ENCODE measurements at places on chromosomes 12 and 14. TPM values are rescaled to one million over a fixed set of nuclear protein-coding genes. Genes with fewer than 3 reads are reported as not detected.

Gene RNASE12
- not detected for total RNA-seq

Gene TMBIM4
- total RNA-seq, result 37.8 TPM

Gene OR4E2
- not detected for total RNA-seq

- no peak for DNase-seq
These were observed 2.0 kb upstream of the DNAJC14 start for GRCh38 chr12:55831447-55831815.

- DNase-seq, result no peak
These were observed 204.3 kb downstream of the ASCL1 start for GRCh38 chr12:103161582-103162362.

- no peak for DNase-seq
These were observed 170.9 kb upstream of the RTL1 start for GRCh38 chr14:101074196-101075024.

GRCh38 chr12:115085594-115085993, 401.6 kb upstream of the TBX3 start:
- DNase-seq, result no peak

DNA sequence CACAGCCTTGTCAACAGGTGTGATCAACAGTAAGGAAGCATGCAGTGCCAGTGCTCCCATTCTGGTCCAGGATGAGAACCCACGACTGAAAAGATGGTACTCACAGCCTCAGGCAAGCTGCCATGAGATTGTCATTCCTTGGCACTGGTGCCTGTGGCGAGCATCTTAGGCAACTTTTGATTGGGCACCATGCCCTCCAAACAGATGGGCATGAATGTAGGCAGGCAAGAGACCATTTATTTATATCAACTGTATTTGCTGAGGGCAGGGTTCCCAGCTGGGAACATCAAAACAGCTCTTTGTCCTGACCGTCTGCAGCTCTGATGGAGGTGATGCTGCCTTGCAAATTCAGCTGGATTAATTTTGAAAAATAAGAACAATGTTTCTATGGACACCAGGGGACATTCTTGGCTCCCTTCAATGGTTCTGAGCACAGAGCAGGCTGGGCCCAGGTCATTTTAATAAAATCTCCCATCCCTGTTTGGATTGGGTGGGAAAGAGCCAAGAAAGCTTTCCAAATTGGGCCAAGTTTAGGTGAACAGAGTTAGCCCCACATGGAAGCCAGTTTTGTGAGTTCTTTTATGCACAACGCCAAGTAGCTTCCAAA, 522.5 kb downstream of the RMST start:
- DNase-seq, result no peak

DNA sequence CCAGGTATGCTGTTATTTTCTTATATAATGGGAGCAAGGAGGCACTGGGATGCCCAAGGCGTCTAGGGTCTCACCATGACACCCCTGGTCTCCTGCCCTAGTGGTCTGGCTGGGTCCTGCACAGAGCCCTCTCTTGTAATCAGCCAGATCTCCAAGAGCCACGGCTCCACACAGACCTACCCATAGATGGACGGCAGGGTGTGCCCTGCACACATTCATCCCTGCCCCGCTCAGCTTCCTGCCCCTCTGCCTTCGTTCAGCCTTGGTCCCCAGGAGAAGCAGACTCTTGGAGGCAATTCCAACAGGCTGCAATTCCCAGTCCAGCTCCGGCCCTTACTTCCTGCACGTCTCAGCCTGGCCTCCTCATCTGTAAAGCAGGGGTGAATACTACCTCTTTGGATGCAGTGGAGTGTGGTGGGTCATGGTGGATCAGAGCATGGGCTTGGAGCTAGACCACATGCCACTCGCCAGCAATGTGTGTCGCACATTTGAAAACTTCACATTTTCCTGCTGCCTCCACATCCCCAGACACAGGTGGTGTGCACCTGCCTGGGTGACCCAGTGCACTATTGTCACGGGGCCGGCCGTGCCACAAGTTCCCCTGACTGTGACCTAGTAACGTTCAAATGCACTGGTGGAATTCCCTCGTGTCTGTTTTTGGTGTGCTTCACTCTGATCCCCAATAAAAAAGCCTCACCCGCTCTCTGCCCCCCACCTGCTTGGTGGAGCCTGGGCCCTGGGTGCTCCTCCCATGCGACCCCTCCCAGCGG, 171.1 kb upstream of the PRMT8 start:
- DNase-seq, result no peak

DNA sequence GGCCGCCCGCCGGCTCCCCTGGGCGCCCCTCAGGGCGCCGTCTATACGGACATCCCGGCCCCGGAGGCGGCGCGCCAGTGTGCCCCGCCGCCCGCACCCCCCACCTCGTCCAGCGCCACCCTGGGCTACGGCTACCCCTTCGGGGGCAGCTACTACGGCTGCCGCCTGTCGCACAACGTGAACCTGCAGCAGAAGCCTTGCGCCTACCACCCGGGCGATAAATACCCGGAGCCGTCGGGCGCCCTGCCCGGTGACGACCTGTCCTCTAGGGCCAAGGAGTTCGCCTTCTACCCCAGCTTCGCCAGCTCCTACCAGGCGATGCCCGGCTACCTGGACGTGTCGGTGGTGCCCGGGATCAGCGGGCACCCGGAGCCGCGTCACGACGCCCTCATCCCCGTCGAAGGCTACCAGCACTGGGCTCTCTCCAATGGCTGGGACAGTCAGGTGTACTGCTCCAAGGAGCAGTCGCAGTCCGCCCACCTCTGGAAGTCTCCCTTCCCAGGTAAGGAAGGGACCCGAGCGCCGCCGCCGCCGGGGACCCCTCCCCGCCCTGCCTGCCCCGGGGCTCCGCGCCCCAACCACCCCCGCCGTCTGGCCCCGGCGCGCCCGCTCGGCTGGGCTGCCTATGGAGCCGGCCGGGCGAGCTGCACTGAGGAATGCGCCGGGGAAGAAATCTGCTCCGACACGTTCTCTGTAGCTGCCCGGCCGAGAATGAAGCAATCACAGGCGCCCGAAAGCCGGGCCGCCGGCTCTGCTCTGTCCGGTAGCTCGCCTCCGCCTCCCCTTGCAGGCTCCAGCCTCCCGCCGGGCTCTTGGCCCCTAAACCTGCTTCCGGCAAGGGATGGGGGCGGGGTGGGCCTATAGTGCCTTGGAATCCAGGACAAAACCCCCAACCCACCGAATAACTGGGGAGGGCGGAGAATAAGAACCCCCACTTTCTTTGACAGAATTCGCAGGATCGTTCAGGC, 794 bp downstream of the HOXC13 start:
- DNase-seq, result no peak

Gene GCN1
- total RNA-seq, result 137 TPM

DNA sequence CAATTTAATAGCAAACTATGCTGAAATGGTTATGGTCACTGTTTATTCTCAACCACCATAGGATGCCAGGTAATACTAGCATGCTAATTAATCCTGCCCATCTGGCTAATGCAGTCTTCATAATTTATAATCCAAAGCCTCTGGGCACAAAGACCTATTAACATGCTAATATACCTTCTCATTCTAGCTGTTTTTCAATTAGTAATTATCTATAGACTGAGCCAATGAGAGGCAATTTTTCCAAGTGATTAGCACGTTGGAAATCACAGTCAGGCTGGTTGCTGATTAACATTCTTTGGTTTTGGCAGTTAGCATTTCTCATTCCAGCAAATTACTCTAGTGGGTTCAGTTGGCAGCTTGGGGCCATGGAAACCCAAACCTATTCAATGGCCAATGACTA, 357.2 kb downstream of the SEC23A start:
- DNase-seq, result no peak

GRCh38 chr12:21615431-21615830, 10.8 kb upstream of the GYS2 start:
- DNase-seq, result no peak

GRCh38 chr14:105019861-105020814, 745 bp downstream of the CDCA4 start:
- no peak for DNase-seq

DNA sequence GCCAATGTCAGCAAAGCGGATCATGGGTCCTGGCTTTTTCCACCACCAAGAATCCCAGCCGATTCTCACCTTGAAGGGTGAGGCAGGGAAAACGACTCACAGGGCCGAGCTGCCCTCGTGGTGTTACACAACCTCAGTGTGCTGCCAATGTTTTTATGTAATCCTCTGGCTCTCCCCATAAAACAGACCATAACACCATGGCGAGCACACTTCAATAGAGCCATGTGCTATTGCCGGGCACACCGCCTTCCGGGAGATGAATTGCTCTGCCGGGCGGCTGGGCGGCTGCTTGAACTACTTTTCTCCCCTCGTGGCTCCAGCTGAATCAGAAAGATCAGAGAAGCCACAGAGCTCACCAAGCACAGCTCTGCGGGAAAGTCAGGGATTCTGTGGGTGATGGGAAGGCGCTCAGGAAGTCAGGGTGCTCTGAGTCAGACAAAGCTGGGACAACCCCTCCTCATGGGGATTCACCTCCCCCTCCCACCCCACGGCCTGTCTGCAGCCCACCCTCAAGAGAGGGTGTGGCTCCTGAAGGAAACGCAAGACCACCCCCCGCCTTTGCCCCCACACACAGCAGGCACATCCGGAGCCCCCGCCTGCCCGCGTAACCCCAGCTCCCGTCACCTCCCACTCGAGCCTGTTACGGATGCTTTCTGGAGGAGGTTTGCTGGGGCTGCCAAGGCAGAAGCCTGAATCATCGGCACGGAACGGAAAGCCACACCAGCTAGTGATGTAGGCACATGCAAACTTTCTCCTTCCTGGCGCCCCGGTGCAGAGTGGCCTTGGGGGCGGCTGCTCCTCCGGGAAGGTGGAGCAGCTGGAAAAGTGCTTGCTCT, 1.8 kb downstream of the GALNT9 start:
- DNase-seq, result no peak

Gene PTPRO
- 2.4 TPM for total RNA-seq

DNA sequence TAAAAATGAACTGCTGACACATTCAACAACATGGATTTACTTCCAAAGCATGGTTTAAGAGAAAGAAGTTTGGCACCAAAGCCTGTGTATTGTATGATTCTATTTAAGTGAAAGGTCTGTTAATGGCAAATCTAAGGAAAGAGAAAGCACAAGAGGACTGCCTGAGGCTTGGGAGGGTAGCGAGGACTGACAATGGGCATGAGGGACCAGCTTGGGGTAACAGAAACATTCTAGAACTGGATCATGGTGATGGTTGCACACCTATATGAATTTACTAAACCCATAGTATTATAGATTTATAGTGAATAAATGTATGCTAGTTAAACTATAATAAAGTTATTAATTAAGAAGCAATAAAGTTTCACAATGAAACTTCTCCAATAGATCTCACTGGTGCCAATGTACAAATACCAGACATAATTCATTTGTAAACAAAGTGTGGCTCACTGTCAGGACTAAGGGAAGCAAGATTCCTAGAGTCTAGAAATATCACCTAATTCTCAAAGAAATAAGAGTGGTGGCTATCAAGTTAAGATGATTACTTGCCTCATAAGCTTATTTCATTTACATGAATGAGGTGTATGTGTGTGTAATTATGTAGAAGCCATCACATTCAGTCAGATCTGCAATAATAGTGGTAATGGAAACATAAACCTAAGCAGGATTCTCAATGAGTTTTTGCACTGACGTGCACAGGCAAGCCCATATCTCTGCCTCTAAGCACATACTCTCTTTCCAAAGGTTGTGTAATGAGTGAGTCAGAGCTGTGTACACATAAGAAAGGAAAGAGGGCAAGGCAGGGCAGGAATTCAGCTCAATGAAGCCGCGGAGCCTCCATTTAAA, 353.4 kb downstream of the KCNH5 start:
- no peak for DNase-seq

DNA sequence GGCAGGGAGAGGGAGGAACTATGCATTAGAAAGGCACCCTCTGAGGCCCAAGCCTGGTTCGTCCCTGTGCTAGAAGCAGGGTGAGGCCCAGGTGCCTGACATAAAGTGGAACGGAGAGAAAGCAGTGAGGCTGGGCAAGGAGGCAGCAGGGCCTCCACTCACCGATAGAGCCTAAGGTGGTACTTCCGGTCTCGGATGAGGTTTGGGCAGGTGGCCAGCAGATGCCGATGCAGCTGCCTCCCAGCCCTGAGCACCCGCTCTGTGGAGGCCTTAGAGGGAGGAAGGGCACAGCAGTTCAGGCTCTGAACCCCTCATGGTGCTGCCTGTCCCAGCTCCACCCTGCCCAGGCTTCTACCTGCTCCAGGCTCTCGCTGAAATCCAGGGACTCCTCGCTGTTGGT, 7.1 kb downstream of the RAPGEF3 start:
- no peak for DNase-seq

DNA sequence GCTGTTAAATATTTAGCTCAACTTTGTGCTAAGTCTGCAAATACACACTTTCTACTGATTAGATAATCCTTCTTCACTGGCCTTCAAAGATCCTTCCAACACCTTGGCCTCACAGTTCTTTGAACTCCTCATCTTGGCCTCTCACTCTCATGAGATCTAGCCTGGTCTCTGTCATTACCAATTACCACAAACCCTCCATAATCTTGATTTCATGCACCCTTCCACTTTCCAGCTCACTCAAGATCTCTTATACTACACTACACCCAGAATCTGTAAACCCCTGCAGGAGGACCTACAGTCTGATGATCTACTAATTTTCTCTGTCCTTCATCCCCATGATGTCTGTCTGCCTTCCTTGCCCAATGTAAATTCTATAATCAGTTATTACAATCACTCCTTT, 71.1 kb downstream of the DUSP16 start:
- DNase-seq, result no peak

DNA sequence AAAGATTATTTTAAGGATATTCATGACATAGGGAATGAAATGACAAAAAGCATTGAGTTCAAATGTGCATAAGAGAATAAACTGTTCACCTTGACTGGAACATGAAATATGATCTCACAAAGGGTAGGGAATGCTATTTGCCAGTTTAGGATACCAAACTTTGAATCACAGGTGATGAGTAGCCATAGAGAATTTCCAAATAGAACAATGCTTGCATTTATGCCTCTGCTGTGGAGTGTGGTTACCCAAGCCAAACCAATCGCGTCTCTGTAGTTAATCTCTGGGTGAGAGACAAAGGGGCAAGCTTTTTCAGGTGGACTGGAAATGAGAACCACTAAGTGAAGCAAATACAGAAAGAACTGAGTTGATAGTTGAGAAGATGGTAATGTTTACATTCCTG, 371.1 kb upstream of the RPL10L start:
- no peak for DNase-seq

GRCh38 chr12:132218915-132219314, 74.7 kb downstream of the NOC4L start:
- no peak for DNase-seq

DNA sequence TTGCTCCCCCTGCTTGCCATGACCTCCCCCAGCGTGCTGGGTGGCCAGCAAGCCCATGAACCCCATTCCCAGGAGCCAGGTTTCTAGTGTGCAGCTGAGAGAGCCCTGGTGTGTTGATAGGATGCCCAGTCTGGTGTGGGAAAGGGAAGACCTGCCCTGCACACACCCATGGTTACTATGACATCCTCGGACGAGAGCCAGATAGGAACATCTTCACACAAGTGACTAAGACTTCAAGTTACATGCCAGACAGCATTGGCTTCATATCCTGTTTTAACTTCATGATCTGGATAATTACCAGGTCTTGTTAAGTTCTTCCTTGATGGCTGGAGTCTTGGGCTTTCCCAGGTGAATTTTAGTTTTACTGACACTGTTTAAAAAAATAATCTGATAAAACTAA, 196.6 kb upstream of the EGLN3 start:
- DNase-seq, result no peak

Gene NOVA1
- not detected for total RNA-seq

All from GM12878 (cell line).